ENCODE measurements at places on chromosomes 11 and 22.
A peak's percentile ranks its signal among the peaks of the same experiment; 100 is the strongest.

DNA sequence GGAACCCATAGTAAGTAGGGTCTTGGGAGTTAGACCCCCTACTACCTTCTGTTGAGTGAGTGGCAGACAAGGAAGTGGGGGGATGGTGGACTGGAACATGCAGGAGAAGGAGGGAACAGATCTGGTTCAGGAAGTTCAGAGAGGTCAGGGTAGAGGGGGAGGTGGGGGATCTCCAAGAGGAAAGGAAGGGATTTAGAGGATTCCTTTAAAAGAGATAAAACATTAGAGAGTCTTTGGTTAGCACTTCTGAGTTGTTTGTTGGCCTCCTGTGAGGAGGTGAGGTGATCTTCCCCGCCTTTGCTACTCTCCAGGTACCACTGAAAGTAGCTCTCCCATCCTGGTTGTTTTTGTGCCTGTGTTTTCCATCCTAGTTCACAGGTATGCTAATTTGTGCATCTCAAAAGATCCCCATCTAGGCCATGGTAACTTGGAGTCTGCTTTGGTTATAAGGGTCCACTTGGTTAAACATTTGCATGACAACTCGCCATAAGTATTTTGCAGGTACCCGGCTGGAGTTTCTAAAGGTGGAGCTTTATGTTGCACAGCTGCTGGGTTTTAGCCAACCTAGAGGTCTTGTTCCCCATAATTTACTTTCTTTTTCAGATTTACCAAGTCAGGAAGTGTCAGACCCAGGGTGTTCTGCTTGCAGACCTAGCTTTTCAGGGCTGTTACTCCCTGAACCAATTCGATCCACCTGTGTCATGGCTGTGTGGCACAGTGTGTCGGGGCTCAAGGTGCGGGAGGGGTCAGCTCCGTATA lies 79.3 kb upstream of the SORL1 start:
- peak; percentile 90 for ATAC-seq

- ATAC-seq: no peak
Observed at GRCh38 chr11:79390923-79391322, 49.9 kb downstream of the TENM4 start.

DNA sequence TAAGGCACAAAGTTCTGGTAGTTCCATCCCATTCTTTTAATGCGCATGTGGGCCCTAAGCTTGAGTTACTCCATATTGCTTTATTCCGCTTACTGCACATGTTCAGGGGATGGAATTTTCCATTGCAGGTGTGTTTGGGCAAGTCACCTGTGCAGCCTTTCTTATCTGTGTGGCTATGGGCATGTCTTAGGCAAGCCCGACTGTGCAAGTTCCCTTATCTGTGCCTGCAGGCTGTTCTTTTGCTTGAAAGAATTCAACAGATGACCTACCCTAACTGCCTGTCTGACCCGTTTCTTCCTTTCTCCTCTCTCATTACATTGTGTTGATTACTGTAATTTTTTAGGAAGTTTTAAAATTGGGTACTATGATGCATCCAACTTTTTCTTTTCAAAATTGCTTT lies 363.6 kb downstream of the TTC28 start:
- no peak for ATAC-seq

DNA sequence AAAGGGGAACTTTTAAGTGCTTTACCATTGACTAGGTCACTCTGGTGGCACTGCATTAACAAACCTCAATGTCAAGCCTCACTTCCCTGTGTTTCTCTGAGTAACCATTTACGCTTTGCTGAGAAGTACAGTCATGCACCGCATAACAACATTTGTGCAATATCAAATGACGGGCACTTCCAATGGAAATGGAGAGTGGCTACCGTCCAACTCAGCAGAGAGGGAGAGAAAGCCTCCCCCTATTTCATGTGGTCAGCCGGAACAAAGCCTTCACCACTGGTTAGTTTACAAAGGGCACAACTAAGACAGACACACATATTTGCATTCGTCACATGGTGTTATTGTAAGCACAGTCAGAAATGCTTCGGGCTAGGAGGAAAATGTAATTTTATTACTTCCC lies 117.3 kb downstream of the RASSF10 start:
- ATAC-seq: no peak

GRCh38 chr11:97738751-97739150 lies 1282.0 kb upstream of the CNTN5 start:
- no peak for ATAC-seq

DNA sequence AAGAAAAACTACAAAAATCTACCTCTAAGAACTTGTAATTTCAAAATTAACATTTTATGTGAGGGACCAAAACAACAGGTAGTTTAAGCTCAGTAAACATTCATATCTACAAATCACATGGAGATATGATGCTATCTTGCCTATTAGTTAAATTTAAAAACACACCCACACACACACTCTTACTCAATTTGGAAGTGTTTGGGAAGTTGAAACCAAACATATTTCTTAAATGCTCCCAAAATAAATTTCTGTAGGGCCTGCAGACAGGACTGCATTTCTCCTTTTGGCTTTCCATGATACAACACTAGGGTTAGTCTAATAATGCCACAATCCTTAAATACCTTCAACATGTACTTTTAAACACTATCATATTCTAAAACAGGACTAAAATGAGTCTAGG lies 7.0 kb downstream of the PITPNB start:
- no peak for ATAC-seq

- ATAC-seq: no peak
Observed at GRCh38 chr11:91921974-91922373, 302.6 kb upstream of the FAT3 start.

- ATAC-seq: no peak
Observed at GRCh38 chr11:128235958-128236357, 351.4 kb downstream of the ETS1 start.

GRCh38 chr22:41833369-41834004 lies 582 bp downstream of the SREBF2 start:
- peak; percentile 50 for ATAC-seq

GRCh38 chr22:45869340-45869847 lies 107.6 kb downstream of the WNT7B start:
- no peak for ATAC-seq

- no peak for ATAC-seq
Observed at GRCh38 chr22:46568102-46568809, 30.8 kb upstream of the CELSR1 start.

DNA sequence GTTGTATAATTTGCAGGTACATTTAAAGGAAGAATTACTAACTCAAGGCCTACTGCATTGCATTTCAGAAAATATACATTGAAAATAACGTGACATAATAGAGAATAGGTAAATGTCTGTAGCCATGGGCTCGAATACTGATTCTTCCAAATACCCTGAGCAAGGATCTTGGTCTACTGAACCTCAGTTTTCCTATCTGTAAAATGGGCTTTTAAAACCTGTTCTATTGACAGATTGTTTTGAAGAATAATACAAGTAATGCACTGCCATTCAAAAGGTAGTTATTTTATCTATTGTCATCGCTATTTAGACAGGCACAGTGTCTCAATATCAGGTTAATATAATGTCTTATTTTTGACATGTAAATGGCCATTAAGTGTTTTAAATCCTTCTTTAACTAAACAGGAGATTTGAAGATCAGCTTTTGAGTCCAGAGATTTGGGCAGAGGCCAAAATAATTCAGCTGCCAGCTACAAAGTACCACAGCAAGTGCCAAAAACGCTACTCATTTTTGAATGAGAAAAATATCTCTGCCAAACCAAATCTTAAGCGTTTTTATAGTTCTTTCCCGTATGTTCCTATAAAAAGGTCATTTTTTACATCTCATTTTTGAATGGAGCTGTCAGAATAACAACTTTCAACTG lies 56.7 kb downstream of the CTSC start:
- ATAC-seq: no peak

DNA sequence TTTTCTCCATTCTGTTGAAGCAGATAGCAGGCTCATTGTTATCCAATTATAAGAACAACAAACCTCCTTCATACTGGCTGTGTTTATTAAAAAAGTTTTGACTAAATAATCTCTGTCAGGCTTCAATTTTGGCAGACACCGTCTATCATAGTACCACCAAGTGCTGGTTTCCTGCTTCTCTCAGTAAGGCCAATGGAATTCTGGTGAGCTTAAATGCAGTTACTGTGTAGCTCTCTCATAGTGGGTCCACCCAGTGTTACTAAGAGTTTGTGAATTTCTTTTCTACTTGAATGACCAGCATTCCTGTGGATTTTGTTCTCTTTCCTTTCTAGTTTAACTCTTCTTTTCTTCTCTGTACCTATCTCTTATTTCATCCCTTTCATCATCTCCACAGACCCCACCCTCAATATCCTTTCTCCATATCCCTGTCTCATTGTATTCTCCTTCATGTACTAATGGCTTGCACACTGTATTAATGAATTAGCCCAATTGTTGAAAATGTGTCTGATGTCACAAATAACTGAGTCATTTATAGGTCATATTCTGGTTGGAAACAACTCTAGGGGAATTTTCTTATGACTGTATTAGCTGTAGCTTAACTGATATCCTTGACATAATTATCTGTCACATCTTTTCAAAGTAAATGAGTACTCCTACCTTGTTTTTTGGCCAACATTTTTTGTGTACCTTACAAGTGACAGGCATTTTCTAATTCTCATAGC lies 372.1 kb downstream of the FAT3 start:
- no peak for ATAC-seq
